ENCODE measurements at places on chromosomes 1 and 21.
A peak's percentile ranks its signal among the peaks of the same experiment; 100 is the strongest.

- peak; percentile 32 for DNase-seq
Measured at GRCh38 chr1:56774067-56774609, 45.1 kb downstream of the FYB2 start.

DNA sequence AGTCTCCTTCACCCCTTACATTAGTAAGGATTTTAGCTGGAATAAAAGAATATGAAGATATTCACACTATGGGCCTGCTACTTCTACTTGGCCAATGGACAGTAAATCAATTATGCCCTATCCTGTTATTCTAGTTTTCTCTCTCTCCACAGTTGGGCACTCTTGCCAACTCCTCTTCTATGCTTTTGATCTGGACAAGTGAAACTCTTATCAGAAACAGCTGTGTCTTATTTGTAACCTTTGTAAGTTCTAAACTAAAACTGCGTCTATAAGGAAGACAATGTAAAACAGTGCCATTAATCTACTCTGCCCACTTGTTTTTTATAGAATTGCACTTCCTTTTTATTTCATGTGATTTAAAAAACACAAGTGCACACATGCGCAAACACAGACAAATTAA is 244.0 kb upstream of the DMRTA2 start:
- peak; percentile 48 for DNase-seq

GRCh38 chr1:25503551-25504426 is 39.6 kb upstream of the LDLRAP1 start:
- DNase-seq, result peak; percentile 76

- no peak for DNase-seq
Measured at GRCh38 chr1:157092831-157093230, 6.8 kb downstream of the ETV3L start.

DNA sequence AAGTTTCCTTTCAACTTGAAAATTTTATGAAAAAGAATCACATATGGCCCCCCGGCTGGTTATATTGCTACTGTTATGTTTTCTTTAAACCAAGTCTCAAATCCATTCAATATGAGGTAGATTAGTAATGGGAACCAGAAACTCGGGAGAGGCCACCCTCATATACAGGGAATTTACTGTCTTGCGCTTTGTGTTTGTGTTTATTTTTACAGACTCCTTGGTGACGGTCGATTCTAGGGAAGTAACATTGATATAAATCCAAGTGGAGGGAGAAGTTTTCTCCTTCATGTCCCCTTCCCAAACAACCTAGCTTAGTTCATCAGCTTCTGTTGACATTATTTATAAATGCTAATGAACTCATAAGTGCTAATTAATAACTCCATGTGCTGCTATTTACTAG is 163.5 kb upstream of the LMO4 start:
- no peak for DNase-seq
